Hematopoietic multipotent progenitor cell treated with erythropoietin and hydrocortisone succinate and interleukin-3 and kit ligand, for 15 days (in vitro differentiated cells): ENCODE measurements at places on chromosomes 13 and 19.
A peak's percentile ranks its signal among the peaks of the same experiment; 100 is the strongest.

GRCh38 chr19:10858204-10858828, 10.1 kb downstream of the C19orf38 start:
- DNase-seq = peak; percentile 60

- no peak for DNase-seq
Observed at GRCh38 chr19:17076543-17076991, 990 bp downstream of the MYO9B start.

GRCh38 chr19:13768510-13768909, 4.2 kb downstream of the MRI1 start:
- no peak for DNase-seq

- no peak for DNase-seq
Observed at GRCh38 chr13:40624383-40624782, 42.1 kb downstream of the FOXO1 start.

GRCh38 chr19:8607386-8607785, 3.1 kb downstream of the ADAMTS10 start:
- no peak for DNase-seq

GRCh38 chr13:113430378-113431110, 22.7 kb downstream of the ADPRHL1 start:
- DNase-seq = no peak

- DNase-seq = no peak
Observed at GRCh38 chr13:48236528-48237353, 3.7 kb downstream of the ITM2B start.

DNA sequence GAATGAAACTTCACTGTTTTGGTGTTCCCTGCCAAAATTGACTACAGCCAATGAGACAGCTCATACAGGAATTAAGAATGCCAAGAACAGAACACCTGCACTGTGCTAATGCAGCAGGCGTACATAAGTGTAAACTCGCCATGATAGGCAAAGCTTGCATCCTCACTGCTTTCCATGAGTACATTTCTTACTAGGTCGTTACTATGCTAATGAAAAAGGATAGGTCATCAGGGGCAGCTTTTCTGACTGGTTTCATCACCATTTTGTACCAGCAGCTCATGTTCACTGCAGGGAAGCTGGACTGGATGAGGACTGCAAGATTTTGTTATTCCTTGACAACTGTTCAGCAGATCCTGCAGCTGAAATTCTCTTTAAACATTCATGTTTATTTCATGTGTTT, 1383.8 kb downstream of the EFNB2 start:
- no peak for DNase-seq

GRCh38 chr13:86155756-86156155, 356.5 kb upstream of the SLITRK6 start:
- DNase-seq = no peak

- DNase-seq = no peak
Observed at GRCh38 chr19:19155495-19156219, 14.4 kb downstream of the MEF2B start.

DNA sequence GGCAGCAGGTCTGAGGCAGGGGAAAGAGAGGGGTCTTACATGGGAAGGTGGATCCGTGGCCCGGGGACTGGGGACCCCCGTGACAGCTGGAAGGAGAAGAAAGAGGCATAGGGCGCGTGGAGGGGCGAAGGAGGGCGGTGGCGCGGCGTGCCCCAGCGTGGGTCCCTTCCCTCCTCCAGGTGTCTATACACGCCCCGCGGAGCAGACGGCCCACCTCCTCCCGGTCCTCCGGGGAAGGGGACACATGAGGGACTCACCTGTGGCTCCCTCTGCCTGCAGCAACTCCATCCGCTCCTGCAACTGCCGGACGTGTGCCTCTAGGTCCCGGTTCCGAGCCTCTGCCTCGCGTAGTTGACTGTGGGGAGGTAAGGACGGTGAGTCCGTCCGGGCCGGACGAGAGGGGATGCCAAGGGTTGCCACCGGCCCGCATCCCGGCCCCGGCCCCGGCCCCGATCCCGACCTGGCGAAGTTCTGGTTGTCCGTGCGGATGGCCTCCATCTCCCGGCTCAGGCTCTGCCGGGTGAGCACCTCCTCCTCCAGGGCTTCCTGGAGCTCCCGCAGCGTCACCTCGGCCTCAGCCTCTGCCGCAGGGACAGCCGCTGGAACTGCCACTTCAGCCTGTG, 2.4 kb upstream of the SIX5 start:
- no peak for DNase-seq

DNA sequence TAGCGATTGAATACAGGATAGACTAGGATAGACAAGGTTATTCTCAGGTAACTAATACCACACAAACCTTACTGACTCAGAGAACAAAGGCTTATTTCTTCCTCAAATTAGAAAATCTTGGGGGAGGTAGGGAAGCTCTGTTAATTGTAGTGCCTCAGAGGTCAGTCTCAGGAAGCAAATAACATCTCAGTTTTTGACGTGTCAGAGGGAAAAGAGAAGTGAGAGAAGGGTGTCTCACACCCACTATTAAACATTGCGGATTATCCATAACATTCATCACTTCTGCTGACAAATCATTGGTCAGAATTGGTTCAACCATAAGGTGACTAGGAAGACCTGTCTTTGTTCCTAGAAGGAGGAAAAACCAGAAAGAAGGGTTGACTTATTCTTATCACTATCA, 579.4 kb upstream of the MIR17HG start:
- no peak for DNase-seq

DNA sequence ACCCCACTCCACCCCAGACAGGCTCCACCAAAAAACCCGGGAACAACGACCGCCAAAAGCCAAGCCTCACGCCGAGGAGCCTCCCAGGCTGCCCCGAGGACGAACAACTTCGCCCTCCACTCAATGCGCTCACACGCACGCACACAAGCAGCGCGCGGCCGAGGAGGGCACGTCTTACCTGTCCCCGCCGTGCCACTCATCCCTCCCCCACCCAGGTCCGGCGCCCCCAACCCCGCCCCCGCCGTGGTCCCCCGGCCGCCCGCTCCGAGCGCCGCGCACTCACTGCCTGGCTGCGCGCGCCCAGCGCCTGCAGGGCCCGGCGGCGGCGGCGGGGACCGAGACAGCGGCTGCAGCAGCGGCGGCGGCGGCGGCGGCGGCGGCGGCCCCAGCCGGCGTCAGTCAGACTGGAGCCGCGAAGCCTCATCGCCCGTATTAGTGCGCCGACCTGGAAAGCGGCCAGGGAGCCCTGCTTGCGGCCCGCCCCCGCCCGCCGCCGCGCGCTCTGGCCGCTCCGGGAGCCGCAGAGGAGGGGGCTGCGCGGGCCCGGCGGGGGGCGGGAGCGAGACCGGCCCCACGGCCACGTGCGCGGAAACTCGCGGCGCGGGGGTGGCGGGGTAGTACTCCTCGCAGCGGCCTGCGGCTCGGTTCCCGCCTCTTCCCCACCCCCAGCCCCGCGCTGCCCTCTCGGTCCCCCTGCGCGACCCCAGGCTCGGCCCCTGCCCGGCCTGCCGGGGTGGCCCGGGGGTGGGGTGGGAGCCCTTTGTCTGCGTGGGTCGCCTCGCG, at the start of gene SMAD9:
Gene SMAD9, minus strand, starts transcription at position 406 of the 783 bp plus-strand sequence. CDS start 40,549 bp downstream, outside the sequence.
- no peak for DNase-seq

DNA sequence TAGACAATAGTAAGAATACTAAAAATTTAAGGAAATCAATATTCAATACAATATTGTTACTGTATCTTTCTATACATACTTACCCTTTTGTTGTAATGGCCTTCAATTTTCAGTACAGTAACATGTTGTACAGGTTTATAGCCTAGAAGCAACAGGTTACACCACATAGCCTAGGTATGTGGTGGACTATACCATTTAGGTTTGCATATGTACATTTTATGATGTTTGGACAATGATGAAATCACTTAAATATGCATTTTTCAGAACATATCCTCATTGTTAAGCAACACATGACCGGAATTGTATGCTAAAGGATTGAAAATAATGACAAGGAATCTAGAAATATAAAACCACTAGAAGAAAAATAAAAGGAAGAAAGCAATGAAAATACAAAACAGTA, 611.4 kb downstream of the DACH1 start:
- no peak for DNase-seq

- DNase-seq = no peak
Observed at GRCh38 chr13:36124236-36124822, 6.9 kb downstream of the DCLK1 start.

GRCh38 chr13:112984954-112985802, 16.2 kb downstream of the MCF2L start:
- no peak for DNase-seq

GRCh38 chr13:113267642-113268405, 29.2 kb upstream of the LAMP1 start:
- no peak for DNase-seq

GRCh38 chr13:65330287-65330686, 1899.8 kb downstream of the PCDH9 start:
- DNase-seq = no peak

GRCh38 chr13:35693134-35693784, 216.8 kb upstream of the MAB21L1 start:
- no peak for DNase-seq

DNA sequence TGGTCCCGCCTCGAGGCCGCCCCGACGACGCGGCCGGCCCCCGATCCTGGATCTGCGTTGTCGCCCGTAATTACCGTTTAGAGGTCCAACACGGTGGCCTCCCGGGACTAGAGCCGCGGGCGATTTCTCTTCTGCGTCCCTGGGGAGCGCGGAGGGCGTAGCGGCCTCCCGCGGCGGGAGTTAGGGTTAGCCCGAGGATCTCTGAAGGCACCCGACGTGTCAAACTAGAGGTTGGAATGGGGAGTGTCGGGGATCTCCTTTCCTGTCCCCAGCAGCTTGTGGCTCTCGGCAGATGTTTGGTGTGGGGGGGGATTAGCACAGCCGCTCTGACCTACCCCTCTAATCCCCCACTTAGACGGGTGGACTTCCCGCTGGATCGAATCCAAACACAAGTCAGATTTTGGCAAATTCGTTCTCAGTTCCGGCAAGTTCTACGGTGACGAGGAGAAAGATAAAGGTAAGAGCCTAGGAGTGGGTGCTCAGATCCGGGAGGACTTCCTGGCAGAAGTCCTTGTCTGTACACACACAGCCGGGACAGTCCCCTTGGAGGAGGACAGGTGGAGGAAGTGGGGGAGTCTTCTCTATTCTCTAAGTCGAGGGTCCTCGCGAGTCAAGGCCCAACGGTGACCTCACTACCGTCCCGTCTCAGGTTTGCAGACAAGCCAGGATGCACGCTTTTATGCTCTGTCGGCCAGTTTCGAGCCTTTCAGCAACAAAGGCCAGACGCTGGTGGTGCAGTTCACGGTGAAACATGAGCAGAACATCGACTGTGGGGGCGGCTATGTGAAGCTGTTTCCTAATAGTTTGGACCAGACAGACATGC, 581 bp downstream of the CALR start:
- DNase-seq = peak; percentile 64

DNA sequence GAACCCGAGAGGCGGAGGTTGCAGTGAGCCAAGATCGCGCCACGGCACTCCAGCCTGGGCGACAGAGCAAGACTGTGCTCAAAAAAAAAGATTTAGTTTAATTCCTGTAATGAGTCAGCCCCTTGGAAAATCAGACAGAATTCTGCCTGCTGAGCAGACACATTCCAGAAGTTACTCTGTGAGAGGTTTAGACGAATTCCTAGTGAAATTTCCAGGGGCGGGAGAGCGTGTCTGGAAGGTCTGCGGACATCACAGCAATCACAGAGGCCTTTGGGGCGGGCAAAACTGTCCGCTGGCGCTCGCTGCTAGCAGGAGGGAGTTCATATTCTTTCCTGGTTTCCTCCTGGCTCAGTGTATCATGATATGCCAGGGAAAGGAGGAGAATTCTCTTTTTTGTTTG, 17.5 kb downstream of the MISP start:
- DNase-seq = no peak

GRCh38 chr19:48284896-48285295, 15.0 kb downstream of the ZNF114 start:
- no peak for DNase-seq

DNA sequence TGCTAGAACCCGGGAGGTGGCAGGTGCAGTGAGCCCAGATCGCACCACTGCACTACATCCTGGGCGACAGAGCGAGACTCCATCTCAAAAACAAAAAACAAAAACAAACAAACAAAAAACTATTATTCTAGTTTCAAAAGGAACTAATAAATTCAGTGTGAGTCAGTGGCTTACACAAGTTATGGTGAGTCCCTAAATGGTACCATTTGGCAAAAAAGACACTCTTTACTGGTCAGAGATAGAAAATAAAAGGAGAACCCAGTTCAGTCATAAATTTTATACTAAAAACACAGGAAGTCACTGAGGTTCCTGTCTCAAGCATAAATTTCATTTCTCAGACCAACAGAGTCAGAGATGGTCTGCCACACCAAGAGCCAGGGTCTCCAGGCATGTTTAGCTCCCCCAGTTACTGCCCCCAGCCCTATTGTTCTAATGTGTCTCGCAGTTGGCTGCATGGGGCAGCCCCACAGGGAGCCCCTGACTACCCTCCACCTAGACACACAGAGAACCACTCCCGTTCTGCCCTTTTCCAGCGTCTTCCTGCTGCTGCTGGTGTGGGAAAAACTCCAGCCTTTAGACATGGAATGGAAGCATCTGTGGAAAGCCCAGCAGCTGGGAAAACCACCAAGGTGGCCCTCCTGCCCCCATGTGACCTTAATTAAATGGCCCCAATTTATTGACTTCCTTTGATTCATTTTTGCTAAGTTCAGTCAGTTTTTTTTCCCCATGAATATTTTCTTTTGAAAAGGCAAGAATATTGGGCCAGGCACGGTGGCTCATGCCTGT, 12.2 kb downstream of the THSD1 start:
- DNase-seq = no peak

GRCh38 chr19:47186446-47187334, 44.3 kb downstream of the BBC3 start:
- DNase-seq = no peak

DNA sequence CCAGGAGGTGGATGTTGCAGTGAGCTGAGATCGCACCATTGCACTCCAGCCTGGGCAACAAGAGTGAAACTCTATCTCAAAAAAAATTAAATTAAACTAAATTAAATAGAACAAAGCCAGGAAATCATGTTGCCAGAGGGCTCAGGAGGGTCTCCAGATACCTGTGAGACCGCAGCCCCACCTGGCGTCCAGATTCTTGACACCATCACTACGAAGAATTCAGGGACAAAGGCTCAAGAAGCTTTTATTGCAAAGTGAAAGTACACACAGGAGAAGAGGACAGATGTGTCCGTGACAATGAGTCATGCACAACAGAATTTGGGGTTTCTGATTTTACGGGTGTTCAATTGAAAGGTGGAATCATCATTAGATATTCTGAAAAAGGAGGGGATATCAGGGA, 76.6 kb downstream of the STOML3 start:
- DNase-seq = no peak

- no peak for DNase-seq
Observed at GRCh38 chr13:93746589-93746988, 520.0 kb downstream of the GPC6 start.

GRCh38 chr13:30375265-30375835, 46.9 kb upstream of the UBE2L5 start:
- no peak for DNase-seq

GRCh38 chr13:72489751-72490150, 237.7 kb downstream of the MZT1 start:
- no peak for DNase-seq

DNA sequence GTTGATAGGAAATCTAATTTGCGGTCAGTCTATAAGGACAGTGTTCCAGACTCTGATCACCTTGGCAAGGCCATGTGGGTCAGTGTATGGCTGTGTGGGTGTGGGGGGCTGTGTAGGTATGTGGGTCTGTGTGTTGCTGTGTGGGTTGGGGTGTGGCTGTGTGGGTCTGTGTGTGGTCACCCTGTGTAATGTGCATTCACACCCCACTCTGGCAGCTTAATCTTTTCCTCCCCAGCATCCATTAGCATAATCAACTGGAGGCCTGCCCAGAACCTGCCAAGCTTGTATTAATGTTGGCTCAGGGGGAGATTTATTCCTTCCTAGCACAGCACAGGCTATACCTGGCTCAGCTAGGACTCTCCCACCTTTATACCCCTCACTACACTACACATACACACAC, 203.2 kb downstream of the TUBA3C start:
- DNase-seq = no peak

GRCh38 chr13:82439159-82439904, 1442.9 kb downstream of the SLITRK1 start:
- no peak for DNase-seq
